ENCODE measurements at places on chromosomes 7 and 10.

DNA sequence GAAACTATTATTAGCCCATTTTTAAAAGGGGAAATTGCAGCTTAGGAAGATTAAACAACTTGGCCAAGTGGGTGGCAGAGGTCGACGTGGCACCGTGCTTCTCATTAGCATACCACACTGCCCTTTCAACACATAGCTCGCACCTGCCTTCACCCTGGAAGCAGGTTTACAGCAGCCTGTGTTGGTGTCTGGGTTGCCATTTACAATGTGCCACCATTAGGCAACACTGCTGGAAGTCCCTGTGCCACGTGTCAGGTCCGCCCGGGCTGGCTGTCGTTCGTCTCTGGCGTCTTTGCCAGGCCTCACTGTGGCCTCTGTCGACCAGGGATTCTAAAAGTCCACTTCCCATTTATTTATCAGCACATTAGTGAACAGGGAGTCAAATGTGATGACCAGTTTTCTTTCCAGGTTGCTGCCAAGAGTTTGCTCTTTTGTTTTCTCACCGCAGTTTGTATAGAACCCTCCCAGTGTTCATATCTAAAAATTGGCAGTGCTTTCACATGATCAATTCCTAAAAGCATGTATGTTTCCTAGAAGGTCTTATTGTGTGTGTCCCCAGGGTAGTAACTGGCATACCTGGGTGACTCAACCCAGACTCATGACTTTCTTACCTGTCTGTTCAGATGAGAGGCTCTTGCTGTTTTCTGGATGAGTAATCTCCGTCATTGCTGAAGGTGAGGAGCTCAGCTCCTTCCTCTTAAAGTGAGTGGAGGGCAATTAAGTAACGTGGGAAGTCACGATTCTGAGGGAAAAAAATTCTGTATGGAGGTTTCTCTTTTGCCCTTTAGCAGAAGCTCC, 9.2 kb downstream of the INSIG1 start:
- no peak for DNase-seq

GRCh38 chr10:86967481-86967941, 771 bp upstream of the ADIRF start:
- peak; percentile 30 for DNase-seq

DNA sequence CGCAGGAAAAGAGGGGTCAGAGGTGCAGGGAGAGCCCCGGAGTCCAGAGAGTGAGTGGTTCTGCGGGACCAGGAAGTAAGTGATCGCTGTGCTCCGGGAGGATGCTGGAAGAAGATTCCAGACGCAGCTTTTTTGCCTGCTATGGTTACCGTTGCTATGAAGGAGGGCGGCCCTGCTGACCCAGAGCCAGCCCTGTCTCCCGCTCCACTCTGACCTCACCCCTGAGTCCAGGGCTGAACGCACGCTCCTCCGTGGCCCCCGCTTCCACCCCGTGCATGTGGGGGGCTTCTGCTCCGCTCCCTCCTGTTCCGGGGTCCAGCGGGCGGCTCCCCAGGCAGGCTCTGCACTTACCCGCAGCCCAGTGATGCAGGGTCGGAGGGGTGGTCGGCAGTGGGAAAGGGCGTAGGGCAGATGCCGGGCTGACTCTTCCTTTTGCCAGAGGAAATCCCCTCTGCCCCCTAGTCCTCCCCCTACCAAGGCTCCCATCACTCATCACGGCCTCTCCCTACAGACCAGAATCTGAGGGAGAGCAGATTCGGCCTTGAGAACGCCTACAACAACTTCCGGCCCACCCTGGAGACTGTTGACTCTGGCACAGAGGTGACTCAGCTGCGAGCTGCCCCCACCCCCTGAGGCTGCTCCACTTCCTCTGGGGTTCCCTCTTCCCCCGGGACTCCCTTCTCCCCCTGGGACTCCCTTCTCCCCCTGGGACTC, 2.7 kb upstream of the MUC17 start:
- DNase-seq: peak; percentile 16

DNA sequence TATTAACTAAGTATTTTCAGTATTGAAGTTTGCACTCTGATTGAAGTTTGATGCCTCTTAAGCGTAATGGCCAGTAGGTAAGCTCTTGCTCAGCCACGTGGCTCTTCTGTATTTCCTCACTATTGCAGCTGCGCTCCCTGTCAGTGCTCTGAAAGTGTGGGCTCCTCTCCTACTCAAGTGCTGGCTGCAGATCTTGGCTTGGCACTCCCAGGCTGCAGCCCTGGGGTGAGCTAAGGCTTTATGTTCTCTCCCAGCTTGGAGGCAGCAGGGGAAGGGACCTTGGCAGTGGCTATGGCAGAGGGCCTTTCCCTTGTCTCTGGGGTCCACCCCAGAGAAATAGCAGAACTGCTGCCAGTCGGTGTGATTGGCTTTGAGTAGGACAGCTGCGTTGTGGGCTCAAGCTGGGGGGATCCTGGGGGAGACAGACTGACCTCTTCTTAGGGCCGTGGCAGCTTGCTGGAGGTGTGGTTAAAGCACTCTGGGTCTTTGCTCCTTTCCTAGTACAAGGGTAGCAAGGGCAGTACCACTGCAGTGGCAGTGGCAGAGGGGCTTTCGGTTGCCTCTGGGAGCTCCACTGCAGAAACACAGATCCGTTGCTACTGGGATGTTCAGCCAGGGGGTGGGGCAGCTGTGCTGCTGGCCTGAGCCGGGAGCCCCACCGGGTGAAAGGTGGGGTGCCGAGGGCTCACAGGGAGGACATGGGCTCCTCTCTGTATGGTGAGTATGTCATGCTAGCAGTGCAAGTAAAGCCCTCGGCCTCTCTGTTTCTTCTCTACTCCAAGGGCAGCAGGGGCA, 100.5 kb downstream of the GLCCI1 start:
- DNase-seq: no peak

DNA sequence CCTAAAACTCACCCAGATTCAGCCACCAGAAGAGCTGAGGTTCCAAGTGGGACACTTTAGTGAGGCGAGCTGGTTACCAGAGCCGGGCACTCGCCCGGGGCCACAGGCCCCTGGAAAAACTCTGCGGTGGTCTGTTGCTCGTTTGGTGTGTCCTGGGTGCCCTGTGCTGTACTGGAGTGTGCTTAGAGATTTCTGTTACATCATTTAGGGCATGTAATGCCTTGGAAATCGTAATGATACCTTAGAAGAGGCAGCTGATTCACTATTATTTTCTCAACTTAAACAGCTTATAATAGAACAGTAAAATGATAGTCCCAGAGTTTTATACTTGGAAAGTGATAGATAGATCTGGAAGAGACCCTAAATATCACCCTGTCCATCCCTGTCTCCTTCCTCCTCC, 48.5 kb upstream of the BTBD16 start:
- no peak for DNase-seq

- no peak for DNase-seq
These were observed 694.2 kb upstream of the FZD8 start for GRCh38 chr10:36336315-36336714.

DNA sequence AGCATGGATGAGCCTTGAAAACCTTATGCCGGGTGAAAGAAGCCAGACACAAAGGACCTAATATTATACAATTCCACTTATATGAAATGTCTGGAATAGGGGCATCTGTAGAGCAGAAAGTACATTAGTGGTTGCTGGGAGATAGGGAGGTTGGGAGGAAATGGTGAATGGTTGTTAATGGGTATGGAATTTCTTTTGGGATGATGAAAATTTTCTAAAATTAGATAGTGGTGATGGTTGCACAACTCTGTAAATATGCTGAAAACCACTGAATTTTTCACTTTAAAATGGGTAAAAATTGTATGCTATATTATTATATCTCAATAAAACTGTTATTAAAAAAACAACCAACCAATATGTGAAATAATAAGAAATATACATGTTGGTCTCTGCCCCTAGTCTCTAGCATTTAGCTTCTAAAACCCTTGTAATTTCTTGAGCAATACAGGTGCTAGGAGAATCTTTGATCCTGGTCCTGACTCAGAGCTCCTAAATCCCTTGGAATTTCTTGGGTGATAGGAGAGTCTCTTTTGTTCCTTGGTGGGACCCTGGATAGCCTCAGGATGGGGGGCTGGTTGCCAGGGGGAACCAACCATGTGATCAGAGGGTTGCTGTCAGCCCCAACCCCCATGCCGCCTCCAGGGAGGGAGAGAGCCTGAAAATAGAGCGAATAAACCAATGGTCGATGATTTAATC, 64.0 kb downstream of the TACR2 start:
- DNase-seq: peak; percentile 43

GRCh38 chr10:96743988-96744585, 23.8 kb upstream of the PIK3AP1 start:
- DNase-seq: no peak

GRCh38 chr7:134284011-134284410, 32.7 kb downstream of the SLC35B4 start:
- DNase-seq: no peak

DNA sequence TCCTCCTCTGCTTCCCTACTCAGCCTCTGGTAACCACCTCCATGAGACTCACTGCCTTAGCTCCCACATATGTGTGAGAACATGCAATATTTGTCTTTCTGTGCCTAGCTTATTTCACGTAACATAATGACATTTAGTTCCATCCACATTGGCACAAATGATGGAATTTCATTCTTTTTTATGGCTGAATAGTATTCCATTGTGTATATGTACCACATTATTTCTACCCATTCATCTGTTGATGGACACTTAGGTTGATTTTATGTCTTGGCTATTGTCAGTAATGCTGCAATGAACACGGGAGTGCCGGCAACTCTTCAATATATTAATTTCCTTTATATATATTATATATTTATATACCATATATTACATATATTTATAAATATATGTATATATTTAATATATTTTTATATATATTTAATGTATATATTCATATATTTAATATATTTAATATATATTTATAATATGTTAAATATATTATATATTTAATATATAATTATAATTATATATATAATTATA, 1046.9 kb downstream of the DNAJB9 start:
- no peak for DNase-seq

- DNase-seq: peak; percentile 61
These were observed 48.0 kb downstream of the SEC23IP start for GRCh38 chr10:119940487-119940886.

- no peak for DNase-seq
These were observed 13.5 kb upstream of the EGFR start for GRCh38 chr7:55005241-55005851.
